HFFc6 (cell line): ENCODE measurements at places on chromosomes 12 and 14. TPM values are rescaled to one million over a fixed set of nuclear protein-coding genes. Genes with fewer than 3 reads are reported as not detected.
A peak's percentile ranks its signal among the peaks of the same experiment; 100 is the strongest.

DNA sequence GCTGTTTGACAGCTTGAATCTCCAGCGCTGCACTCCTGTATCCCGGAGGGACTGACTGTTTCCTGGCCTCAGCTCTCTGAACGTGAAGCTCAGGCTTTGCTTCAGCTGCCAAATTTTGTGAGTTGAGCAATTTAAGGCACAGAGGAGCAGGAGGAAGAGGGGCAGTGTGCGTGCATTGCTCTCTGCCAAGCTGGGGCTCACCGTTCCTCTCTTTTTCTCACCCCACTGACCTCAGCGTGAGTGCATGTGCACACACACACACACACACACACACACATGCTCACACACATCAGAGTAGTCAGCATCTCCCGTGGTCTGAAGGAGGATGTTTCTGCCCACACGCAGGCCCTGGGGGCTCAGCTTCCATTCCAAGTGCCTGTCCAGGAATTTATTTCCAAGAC, 27.8 kb upstream of the BDKRB2 start:
- DNase-seq = peak; percentile 89

The KLRC4 gene
- total RNA-seq = not detected in 3 replicates

GRCh38 chr14:100393362-100393761, 70.2 kb downstream of the SLC25A47 start:
- DNase-seq = no peak

The WASHC3 gene
- 46.8 and 54.8 TPM in 2 replicates for total RNA-seq

DNA sequence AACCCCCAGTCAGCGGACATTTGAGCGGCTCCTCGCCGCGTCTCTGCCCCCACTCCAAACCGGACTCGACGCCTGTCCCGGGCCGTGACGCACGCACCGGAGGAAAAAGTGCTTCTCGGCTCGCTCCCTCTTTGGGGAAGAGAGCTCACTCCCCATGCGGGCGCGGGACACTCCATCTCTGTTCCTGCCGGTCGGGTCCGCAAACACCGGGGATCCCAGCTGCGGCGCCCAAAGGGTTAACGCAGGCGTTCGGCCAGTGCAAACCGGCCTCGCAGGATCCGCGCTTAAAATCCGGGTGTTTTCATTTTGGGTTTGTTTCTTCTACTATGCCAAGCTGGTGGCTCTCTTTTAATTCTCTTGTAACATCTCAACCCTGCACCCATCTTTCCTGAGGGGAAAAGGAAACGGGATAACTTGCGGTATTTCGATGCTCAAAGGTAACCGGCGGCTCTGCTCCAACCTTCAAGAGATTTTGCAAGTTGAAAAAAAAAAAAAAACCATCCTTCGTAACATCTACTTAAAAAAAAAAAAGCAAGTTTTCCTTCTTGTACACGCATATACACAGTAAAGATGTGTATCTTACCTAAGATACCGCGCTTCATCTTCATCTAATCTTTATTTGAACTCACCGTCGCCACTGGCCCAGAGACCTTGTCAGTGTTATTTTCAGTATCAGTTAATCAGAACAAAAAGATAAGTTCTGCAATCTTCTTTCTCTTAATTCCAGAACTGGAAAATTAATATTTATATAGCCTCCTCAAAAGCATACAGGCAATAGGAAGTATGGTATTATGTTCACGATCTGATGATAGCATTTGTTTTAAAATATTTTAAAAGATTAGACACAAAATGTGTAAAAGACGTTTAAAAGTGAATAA, 1.6 kb upstream of the ATP2B1 start:
- DNase-seq = peak; percentile 21

GRCh38 chr14:105475269-105476096, 862 bp downstream of the CRIP2 start:
- DNase-seq = no peak

The LHX5 gene
- not detected in 3 replicates for total RNA-seq

DNA sequence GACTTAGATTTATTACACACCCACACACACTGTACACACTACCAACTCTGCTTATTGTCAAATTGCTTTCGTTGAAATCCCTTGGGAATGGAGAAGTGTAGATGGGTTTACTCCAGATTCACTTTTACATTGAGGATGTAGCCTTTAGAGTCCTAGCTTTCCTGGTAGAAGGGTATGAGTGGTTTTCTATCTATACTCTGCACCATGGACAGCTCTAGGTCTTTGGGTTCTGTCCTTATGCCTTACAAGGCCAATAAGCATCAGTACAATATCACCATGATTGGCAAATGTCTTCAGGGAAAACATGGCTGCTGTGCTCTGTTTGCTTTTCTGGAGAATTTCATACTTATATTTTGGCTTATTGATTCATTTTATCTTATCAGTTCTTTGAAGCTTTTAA, 1063.9 kb downstream of the SLC6A15 start:
- DNase-seq = no peak

The DNAI7 gene
- 0.43 TPM in 1 of 3 replicates, not detected in the others for total RNA-seq

DNA sequence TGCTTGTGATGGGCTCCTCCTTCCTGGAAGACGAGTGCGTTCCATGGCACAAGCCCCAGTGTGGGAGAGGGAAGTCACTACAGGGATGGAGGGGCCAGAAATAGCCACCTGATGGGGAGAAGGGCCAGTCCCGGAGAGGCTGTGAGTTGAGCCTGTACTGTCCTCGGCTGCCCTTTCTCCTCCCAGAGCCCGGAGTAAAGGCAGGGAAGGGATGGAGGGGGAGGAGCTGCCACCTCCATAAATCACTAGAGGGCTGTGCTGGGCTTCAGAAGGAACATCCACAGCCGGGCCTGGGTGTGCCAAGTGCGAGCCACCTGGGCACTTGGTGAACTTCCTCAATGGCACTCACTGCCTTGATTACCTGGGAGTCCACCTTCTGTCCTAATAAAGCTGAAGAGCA, 110.1 kb downstream of the RBM19 start:
- DNase-seq = no peak

The ACSM4 gene
- total RNA-seq = not detected in 3 replicates
